ENCODE measurements at places on chromosomes 5 and 9.

DNA sequence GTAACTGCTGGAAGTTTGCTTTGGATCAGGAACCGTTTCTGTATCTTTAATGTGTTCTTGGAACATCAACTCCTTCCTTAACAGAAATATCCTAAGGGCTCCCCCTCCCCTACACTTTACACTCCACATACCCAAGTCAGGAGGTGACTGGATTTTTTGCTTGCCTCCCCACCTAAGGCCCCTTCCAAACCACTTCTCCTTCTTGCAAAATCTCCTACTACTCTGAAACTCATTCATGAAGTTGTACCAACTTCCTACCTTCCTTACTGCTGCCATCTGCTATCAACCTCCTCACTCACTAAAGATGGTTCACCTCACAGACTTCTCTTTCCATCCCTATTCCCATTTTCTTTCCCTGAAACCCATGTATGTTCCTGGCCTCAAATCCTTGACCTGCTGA lies 16.1 kb downstream of the TXN start:
- no peak for DNase-seq

DNA sequence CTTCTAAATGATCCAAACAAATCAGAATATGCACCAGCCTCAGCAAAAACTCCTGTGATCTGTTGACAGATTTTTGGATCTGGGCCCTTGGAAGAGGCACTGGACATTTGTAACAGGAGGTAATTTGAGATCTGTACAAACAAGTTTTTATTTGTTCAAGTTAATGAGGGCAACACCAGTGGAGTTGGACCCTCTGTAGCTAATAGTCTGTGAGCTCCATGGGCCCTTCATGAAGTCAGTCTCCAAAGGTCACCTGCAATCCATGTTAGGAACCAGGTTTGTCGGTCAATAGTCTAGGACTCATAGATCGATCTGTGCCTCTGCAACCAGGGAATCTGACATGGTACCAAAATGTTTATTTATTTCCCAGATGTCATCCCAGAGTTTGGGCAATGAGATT lies 40.9 kb downstream of the PAM start:
- DNase-seq: no peak

GRCh38 chr9:132163457-132163875 lies 1.6 kb downstream of the NTNG2 start:
- DNase-seq: no peak

DNA sequence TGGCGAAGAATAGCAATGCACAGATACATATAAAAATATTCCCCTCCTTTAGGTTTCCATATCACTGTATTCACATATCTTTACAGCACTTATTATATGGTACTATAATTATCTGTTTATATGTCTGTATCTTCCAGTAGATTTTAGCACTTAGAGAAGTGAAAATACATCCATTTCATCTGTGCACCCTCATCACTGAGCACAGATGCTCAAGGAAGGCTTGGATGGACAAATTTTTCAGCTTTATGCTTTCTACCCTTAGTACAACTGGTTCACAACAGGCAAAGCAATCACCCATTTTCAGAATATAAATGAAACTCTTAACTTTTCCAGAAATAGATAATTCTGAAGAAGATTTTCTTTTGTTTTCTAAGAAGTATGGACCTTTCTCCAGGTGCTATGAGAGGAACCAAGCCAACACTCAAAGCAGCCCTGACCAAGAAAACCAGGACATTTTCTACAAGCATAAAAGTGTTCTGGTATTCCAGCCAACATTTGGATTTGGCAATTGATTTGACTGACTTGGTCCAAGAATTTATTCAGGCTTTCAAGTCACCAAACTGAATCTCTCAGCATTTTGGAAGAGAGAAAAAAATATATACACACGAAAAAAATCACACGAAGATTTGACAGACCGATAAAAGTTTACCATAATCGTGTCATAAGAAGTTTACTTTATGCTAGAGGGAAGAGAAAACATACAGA lies 170.2 kb upstream of the CD180 start:
- no peak for DNase-seq

GRCh38 chr5:178462816-178463215 lies 127.4 kb downstream of the COL23A1 start:
- DNase-seq: no peak

All from stimulated activated CD4-positive, alpha-beta T cell treated with anti-CD3 and anti-CD28 coated beads, Interleukin-2, amount 100 ng/mL, for 48 hours (primary cell).